A549 treated with AZD2906 at 1 μM for 4 hours (cell line): ENCODE measurements at places on chromosomes 11 and 22. TPM values are rescaled to one million over a fixed set of nuclear protein-coding genes. Genes with fewer than 3 reads are reported as not detected.

Gene CABP7
- total RNA-seq: 0.08 to 0.20 TPM (median 0.17 TPM) in 5 replicates

Gene OR51I1
- not detected in 5 replicates for total RNA-seq

Gene DDI1
- total RNA-seq: not detected in 5 replicates

Gene CWC15
- total RNA-seq: 28.3 to 35.7 TPM (median 29.0 TPM) in 5 replicates

Gene MN1
- 2.5 to 3.6 TPM (median 2.8 TPM) in 5 replicates for total RNA-seq

Gene BLID
- not detected in 5 replicates for total RNA-seq

Gene NDUFA6
- 60.4 to 69.1 TPM (median 63.5 TPM) in 5 replicates for total RNA-seq
